NCI-H187 (cell line): ENCODE measurements at places on chromosomes 7 and 10.

DNA sequence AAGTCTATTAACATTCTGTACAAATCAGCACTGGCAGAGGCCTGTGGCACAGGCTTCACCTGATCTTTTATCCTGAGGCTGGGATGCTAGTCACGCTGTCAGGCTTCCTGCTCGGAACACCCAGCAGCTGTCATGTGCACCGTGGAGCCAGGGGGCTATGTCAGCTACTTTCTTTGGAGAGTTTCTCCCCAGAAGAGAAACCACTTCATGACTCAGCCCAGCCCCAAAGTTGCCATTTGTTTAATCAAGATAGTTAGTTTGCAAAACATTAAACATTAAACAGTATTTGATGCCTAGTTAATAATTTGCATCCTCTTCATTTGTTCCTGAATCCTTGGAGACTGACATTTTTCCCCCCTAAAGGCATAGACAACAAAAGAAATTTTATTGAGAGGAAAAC is at the start of gene HABP2:
Gene HABP2 (plus strand): TSS at position 353 of the 400 bp plus-strand sequence. CDS start 69 bp downstream, outside the sequence.
- no peak for DNase-seq

- DNase-seq: no peak
These were observed 16.5 kb upstream of the DDIT4 start for GRCh38 chr10:72257051-72257892.

DNA sequence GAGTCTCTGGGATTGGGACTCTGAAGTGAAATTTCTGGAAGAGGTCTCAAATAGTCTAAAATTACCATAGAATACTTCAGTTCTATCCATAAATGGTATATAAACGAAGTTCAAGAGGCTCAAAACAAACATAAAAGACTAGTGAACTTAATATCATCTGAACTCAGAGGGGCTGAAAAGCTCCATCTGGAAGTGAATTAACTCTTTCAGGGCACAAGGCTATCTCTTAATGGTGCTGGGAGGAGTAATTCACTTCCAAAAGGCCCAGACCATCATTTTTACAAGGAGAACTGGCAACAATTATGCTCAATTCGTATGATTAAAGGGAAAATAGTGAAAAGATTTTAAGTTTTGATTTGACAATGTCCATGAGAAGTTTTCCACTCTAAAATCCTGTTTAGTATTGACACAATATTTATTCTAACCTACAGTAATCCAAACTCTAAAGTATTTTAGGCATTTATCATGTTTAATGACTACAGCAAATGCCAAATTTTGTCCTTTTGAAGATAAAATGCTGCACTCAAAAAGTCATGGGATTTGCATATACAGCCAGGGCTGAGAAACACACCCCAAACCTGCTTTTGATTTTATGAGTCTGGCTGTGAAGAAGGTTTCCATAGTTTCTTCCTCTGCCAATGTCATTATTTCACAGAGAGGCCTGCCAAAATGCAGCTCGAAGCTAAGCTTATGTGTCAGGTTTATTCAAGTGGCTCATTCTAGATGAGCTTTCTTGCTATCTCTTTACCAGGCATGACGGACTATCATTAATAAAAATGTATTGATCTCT is 143.9 kb downstream of the HIBADH start:
- no peak for DNase-seq

DNA sequence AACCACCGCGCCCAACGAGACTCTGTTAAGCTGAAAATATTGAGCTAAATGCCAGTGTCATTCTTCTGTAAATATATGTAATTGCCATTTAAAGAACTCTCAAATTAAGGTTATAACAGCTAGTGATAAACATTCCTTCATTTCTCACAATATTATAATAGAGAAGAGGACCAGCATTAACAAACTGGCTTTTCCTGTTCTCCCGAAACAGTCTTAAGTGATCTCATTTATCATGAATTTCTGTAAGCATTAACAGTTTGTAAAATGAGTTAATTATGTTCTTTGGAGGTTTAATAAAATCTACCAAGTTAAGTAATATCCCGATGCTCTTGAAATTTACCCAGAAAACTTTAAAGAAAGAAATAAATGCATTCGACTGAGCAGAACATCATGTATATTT is 352.8 kb downstream of the KCNMA1 start:
- DNase-seq: no peak

DNA sequence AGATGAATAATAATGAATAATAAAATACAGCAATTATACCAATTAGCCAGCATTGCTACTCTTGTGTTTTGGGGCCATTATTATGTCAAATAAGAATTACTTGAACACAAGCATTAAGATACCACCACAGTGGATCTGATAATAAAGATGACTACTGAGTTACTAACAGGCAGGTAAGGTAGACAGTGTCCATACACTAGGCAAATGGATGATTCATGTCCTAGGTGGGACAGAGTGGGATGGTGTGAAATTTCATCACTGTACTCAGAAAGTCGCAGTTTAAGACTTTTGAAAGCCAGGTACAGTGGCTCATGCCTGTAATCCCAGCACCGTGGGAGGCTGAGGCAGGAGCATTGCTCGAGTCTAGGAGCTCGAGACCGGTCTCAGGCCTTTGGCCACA is 8.7 kb upstream of the UNC5B start:
- no peak for DNase-seq

DNA sequence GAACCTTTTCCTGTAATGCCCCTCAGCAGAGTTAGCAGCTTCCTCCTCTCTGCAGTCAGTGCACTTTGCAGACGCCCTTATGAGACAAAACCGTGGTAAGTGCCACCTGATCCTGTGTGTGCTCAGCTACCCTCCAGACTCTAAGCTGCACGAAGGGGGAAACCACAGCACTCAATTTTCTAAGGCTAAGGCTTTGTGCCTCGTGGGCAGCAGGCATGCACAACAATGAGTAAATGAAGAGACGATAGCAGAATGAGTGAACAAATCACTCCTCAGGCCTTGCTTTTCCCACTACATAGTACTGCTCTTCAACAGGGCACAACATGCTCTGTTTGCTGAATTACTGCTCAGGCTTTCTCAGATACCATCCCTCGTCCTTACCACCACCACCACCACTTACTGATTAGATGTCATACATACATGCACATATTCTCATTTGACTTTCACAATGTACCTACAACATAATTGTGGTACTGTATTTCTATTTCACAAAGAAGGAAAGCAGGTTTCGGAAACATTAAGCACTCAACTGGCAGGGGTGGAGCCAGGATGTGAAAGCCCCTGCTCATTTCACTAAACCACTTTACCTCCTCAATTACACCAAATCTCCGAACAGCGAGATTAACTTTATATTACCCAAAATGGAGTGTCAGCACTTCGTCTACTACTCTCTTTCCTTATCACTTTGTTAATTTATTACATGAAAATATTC is 85.4 kb downstream of the ICA1 start:
- peak; percentile 62 for DNase-seq

GRCh38 chr7:33155811-33156210 is 26.4 kb downstream of the BBS9 start:
- DNase-seq: no peak

- DNase-seq: no peak
These were observed 396.5 kb upstream of the MKI67 start for GRCh38 chr10:128522551-128523308.

DNA sequence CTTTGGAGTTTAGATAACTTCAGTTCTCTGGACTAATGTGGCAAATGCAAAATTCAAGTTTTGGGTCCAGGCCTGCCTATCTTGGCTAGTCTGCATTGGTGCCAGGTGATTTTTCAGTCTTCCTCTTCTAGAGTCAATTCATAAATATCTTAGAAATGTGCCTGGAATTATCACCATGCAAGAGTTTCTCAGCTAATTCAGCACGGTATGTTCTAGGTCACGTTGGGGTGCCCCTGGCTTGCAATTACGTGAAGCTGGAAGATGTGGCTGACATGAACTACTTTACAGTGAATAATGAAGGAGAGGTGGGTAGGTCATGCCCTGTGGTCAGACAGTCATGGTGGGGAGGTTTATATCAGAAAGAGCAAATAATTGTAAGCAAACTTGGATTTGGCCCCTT is 25.0 kb downstream of the ZDHHC6 start:
- DNase-seq: no peak

GRCh38 chr7:12030116-12030515 is 181.0 kb upstream of the TMEM106B start:
- no peak for DNase-seq

- no peak for DNase-seq
These were observed 2.3 kb upstream of the GIMAP8 start for GRCh38 chr7:150447966-150448788.

DNA sequence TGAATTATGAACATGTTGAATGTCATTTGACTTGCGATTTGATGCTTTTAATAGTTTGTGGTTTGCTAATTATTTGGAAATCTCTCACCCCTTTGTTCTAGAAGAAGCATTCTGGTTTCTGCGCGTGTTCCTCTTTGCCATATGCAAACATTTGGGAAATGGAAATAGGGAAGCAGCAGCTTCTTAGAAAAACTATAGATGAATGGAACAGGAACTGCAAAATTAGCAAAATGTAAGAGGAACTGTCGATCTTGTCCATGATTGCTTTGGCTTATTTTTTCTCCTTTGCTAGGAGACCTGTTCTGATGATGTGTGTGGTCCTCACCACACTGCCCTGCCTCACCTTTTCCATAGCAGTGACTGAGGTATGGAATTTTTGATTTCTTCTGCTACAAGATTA is 19.0 kb downstream of the TMEM236 start:
- no peak for DNase-seq

DNA sequence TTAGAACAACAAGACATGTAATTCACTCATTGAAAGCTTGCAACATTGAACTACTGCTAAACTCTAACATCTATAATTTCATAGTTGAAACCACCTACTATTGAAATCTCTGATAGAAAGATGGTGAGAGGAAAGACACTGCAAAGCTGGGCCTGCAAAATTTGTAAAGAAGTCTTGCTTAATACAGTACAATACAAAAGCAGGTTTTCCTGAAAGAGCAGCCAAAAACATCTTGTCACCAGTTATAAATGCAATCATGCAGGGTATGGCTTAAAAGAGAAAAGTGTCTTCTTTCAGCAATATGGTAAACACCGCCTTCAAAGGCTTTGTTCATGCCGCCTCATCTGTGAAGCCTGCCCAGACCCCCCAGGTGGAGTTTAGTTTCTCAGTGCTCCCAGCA is 109.2 kb downstream of the ANK3 start:
- no peak for DNase-seq

DNA sequence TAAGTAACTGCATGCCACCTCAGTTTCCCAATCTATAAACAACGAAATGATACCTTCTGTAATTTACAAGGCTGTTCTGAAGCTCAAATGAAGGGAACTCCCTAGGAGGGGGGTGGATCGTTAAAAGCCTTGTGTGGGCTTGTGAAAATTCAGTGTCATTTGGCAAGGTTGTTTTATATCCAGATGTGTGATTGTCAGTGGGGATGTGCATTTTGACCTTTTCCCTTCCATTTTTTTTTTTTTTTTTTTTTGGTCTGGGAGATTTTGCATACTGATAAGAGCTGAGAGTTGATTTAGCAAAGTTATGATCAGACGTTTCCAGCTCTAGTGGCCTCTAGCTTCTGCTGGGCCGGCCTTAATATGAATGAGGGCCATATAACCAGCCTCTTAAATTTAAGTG is 22.8 kb downstream of the CREB5 start:
- no peak for DNase-seq

GRCh38 chr7:84746353-84746752 is 440.5 kb downstream of the SEMA3D start:
- no peak for DNase-seq

DNA sequence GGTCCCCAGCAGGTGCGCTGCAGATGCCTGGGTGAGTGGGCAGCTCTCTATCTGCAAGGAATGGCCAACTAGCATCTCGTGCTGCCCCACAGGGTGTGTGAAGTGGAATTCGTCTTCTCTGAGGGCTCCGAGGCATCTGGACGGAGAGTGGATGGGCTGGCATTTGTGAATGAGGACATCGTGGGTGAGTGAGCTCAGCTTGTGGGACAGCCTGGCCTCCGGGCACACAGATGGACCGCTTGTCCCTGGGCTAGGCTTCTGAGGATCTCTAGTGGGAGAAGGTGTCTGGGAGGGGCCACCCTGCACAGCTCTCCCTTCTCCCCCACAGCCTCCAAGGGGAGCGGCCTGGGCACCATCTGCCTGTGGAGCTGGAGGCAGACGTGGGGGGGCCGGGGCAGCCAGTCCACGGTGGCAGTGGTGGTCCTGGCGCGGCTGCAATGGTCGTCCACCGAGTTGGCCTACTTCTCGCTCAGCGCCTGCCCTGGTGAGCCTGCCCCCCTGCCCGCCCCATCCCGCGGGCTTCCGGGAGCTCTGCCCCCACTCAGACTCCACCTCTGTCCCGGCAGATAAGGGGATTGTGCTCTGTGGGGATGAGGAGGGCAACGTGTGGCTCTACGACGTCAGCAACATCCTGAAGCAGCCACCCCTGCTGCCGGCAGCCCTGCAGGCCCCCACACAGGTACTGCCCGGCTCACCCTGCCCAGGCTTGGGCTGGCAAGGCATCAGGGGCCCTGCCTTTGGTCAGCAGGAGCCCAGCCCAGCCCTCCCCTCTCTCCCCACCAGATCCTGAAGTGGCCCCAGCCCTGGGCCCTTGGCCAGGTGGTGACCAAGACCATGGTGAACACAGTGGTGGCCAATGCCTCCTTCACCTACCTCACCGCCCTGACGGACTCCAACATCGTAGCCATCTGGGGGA is 6.3 kb downstream of the POLR2J start:
- no peak for DNase-seq

DNA sequence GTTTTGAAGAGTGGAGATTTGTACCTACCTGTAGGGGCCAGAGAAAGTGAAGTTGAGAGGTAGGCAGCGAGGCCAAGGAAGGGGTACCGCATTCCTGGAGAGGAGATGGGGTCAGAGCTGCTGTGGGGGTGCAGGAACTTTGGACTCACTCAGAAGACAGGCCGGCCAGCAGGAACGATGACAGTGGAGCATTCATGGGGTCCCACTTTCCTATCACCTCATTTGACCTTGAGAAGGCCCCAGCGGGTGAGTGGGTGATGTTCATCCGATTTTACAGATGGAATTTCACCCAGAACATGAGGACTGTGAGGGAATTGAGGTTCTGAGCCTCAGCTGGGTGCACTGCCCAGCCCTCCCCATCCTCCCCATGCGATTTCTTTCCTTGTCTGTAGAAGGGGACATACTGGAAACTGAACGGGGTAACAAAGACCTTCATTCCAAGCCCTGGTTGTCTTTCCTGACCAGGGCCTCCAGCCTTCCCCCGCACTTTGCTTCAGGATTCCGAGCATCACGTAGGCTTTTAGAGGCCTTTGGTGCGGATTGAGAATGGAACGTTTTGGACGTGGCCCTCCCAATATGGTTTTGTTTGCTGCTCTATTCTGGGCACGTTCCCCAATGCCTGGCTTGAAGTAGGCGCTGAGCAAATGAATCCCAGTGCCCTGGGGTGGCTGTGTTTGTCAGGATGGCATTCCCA is 87.3 kb downstream of the ADCY1 start:
- no peak for DNase-seq
